Stimulated activated CD4-positive, alpha-beta T cell treated with anti-CD3 and anti-CD28 coated beads, Interleukin-1b, Interleukin-23, amount 100 ng/mL, for 48 hours (primary cell): ENCODE measurements at places on chromosomes 7 and 10.
A peak's percentile ranks its signal among the peaks of the same experiment; 100 is the strongest.

DNA sequence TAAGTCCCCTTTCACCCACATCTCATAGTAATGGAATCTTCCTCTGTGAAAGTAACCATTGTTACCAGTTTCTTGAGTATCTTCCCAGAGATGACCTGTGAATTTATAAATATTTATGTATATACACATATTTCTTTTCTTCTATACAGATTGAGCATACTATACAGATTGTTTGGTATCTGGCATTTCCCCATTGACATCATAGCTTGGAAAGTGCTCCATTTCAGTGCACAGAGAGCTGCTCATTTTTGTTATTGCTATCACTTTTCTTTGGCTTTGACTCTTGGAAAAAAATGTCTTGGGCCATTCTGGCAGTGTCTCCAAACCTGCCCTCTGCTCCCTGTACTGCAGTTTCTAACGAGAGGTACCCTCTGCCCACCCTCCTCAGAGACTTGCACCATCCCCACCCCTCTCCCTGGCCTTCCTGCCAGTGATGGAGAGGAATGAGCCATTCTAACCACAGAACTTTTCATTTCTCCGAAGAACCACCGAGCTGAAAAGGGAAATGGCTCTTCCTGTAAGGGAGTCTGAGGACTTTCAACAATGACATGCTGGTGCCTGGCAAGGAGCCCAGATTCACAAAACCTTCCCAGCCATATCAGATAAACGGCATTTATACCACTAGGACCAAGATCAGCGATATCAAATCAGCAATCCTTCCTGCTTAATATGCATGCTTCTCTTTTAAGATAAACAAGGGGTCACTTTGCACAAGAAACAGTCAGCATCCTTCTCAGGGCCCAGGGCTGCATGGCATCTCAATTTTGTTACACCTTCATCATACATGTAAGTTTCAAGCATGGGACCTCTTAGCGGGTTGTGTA lies 19.7 kb upstream of the CCSER2 start:
- DNase-seq: peak; percentile 52

- peak; percentile 64 for DNase-seq
Measured at GRCh38 chr7:25968205-25968993, 183.6 kb upstream of the NFE2L3 start.

DNA sequence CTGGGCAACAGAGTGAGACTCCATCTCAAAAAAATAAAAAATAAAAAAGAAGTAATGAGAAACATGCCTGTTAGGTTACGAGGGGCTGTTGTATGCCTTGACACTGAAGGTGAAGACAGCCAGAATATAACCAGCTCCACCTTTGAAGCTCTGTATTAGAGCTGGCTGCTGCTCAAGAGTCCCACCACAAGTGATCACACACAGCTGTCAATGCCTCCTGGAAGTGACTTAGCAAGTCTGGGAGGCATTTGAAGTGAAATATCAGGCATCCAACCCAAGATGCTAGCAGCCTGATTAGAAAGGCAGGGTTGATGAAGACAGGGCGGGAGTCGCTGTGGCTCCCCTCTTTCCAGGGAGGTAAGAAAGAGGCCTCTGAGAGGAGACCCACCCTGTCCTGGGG lies 34.1 kb upstream of the INPP5F start:
- no peak for DNase-seq

GRCh38 chr7:100363098-100363497 lies 5.2 kb downstream of the PILRB start:
- DNase-seq: no peak

DNA sequence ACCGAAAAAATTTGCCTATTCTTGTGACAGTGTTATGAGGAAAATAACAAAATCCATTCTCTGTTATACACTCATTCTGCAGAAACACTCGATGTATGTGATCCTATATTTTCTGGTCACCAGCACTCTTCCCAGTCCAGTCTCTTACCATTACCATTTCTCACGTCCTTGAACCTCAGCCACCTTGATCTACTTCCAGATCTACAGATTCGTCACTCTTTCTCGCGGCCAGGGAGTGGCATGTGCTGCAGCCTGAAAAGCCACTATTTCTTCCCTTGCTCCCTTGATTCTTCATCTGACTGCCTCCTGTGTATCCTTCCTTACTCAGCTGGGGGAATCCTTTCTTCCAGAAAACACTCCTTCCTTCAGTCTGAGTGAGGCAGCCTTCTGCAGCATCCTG lies 14.1 kb upstream of the TAF3 start:
- no peak for DNase-seq

DNA sequence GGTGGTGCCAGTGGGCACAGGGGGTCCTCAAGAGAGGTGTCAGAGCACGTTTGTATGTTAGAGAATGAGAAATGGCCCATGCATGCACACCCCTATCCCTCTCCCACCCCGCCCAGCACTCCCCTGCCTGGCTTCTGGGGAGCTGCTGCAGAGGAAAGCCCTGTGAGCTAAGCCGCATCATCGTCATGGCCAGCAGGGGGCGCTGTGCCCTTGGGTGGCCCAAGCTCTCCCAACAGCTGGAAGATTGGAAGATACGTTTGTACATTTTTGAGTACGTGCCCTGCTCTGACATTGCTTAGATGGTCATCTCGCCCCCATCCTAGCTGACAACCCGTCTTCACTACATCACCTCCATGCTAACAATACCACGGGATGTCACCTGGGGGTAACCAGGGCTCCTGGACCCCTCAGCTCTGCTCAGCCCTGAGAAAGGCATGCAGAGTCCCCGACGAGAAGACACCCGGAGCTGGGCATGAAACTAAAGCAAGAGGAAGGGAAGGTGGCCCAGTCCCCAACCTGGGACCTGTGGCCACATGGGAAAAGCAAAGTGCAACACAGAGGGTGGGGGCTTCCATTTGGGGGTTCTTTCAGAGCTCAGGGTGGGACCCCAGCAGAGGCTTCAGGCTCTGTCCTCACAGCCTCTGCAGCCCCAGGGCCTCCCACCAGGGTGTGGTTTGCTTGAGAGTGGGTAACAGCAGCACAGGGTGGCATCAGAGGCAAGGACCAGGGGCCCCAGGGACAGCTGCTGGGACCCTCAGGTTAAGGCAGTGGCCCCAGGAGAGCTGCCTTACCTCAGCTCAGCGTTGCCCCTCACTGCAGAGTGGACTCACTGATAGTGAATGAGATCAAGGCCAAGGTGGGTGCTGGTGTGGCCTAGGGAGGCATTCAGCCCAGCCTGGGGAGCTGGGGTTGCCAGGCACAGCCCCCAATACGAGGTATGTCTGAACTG lies 136.6 kb downstream of the PTPN20 start:
- DNase-seq: peak; percentile 83

DNA sequence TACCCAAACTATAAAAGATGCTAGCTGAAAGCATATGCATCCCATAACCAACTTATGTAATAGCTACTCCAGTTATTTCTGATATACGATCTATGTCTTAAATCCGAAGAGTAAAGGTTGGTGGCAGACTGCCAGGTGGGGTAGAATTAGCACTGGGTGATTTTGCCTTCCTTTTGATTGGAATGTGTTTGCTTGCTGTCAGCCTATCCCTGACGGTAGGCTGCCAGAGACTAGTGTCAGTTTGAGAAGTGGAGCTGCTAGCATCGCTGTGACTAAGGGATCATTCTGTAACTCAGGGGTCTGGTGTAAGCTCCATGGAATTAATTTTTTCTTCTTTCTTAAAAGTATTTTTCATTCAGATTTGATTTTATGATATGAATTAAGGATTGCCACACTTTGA lies 9.5 kb upstream of the SEM1 start:
- DNase-seq: no peak

DNA sequence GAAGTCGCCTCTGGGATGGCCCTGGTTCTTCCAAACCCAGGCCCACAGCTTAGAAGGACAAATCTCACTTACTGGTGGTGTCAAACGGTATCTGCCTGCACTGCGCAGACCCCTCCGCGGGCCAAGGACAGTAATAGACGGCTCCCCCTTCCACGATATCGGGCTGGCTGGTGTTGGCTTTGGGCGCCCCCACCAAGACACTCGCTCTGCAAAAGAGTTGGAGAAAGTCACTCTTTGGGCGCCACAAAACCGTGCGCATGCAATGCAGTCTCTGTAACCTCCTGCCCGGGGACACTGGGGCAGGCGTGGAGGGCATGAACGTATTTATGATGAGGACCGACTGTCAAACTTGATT lies 1.1 kb downstream of the ITGA8 start:
- no peak for DNase-seq

- no peak for DNase-seq
Measured at GRCh38 chr7:129739427-129739826, 127.9 kb downstream of the NRF1 start.

DNA sequence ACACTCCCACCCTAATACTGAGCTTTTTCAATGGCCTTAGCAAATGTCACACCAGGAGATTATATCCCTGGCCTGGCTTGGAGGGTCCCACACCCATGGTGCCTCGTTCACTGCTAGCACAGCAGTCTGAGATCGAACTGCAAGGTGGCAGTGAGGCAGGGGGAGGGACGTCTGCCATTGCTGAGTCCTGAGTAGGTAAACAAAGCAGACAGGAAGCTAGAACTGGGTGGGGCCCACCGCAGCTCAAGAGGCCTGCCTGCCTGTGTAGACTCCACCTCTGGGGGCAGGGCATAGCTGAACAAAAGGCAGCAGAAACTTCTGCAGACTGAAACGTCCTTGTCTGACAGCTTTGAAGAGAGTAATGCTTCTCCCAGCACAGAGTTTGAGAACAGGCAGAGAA lies 338.9 kb upstream of the MBL2 start:
- peak; percentile 1 for DNase-seq

GRCh38 chr10:73759512-73760115 lies 15.4 kb downstream of the SEC24C start:
- DNase-seq: peak; percentile 44

GRCh38 chr10:75505840-75506506 lies 74.5 kb downstream of the LRMDA start:
- no peak for DNase-seq

DNA sequence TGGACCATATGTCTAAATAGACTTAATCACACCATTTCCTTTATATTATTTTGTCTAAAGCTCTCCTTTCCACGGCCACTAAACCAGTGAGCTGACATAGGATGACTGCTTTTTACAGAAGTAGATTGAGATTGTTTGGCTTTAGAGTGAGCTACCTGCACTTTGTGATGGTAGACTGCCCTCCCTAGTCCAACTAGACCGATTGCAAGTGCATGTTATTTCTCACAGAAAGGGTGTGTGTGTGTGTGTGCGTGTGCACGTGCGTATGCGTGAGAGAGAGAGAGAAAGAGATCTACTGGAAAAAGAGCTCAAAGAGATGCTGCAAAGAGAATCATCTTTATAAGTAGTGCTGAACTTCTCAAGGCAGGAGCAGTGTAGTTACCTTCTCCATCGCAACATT lies 60.7 kb downstream of the VCL start:
- peak; percentile 16 for DNase-seq

DNA sequence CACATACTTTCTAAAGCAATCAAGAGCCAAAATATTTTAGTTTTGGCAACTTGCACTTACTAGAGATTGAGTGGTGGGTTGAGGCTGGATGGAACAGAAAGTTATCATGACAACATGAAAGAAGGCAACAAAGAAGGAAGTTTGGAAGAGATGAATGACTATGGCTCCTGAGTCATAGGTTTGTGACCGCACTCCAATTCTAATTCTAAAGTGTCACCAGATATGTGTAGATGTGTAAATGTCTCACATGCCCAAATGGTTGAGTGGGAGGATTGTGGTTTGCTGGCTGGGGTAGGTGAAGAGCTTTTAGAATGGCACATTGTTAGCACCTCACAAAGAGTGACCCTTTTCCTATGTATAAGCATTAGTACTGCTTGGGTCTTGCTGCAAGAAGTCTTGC lies 20.2 kb downstream of the TAS2R16 start:
- DNase-seq: no peak

DNA sequence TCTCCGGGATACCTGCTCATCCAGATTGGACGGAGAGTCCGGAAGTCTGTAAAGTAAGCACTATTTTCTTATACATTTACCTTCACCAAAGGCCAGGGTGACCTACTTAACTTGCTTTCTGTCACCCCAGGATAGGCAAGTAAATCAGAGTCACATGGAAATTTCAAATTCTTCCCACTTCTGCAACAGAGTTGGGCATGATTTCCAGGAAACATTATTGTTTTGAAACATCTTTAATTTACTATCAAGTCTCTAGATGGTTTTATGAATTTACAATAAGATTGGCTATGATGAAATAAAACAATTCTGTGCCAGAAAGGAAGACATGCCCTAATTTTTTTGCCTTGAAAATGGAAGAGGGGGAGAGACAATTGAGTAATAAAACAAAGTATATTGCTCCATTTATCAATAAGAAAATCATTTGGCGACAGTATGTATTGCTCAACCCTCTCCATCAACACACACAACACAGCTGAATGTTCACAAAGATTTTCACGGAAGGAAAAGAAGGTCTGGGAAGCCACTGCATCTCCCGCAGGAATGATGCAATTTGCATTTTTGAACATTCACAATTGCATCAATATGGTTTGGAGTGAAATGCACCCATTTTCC lies 702.8 kb downstream of the PARD3 start:
- DNase-seq: no peak

GRCh38 chr7:115662120-115662519 lies 368.4 kb downstream of the TFEC start:
- DNase-seq: no peak

GRCh38 chr7:7212612-7213011 lies 30.3 kb downstream of the C1GALT1 start:
- no peak for DNase-seq

DNA sequence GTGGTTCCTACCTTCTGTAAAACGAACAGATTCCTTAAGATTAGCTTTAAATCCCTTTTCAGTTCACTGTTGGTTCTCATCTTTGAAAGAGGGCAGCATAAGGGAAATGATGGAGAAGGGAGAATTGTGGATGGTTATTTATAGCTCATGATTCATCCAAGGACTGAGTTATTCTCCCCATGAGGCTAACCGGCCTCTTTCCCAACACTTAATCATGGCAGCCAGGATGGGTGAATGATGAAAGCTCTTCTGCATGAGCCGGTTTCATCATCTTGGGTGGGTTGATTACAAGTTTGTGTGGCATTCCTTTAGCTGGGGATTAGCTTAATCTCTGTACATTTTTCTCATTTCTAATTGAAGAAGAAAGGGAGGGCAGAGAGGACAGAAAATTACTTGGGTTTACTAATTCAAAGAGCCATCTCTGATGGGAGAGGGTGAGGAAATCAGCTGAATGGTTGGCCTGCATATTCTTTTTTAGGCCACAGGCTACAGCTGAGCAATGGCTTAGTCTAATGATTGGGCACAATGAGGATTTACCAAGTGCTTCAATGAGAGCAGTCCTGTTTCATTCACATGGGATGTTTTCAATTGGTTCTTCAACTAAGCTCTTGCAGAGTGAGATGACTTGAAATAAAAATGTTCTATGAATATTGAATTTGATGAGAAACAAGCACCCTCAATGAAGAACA lies 250.0 kb downstream of the BMPER start:
- DNase-seq: no peak

DNA sequence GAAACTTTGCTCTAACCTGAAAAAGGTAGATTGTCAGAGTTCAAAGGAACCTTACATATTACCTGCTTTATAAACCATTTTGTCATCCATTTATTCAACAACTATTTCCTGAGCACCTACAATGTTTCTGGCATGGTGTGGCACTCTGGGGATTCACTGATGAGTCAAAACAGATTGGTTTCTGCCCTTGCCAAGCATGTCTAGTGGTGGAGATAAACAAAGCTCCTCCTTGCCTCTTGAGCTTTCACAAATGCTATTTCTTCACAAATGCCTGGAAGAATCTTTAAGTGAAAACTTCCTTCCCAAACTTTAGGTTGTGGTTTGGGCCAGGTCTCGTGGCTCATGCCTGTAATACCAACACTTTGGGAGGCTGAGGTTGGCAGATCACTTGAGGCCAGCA lies 85.1 kb upstream of the RELN start:
- no peak for DNase-seq

- no peak for DNase-seq
Measured at GRCh38 chr7:141906285-141906684, 9.9 kb upstream of the OR9A4 start.

GRCh38 chr7:141370650-141371049 lies 180.6 kb upstream of the AGK start:
- DNase-seq: no peak
